ENCODE measurements at places on chromosomes 2 and 18.

GRCh38 chr2:176753752-176754474, 458.7 kb upstream of the HNRNPA3 start:
- DNase-seq = no peak

DNA sequence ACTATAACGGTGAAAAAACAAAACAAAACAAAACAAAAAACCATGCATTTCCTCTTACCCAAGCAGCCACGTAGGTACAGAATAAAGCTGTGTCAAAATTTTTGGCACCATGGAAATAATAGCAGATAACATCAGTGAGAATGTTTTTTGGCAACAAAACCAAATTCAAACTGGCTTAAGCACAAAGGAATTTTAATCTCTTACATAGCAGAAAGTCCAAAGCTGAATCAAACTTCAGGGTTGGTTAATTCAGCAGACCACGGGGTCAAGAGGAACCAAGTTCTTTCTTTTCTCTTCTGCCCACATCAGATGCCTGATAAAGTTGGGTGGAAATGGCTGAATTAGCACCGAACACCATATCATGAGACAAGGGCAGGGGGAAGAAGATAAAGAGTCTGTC, 129.5 kb downstream of the PAX3 start:
- DNase-seq = no peak

DNA sequence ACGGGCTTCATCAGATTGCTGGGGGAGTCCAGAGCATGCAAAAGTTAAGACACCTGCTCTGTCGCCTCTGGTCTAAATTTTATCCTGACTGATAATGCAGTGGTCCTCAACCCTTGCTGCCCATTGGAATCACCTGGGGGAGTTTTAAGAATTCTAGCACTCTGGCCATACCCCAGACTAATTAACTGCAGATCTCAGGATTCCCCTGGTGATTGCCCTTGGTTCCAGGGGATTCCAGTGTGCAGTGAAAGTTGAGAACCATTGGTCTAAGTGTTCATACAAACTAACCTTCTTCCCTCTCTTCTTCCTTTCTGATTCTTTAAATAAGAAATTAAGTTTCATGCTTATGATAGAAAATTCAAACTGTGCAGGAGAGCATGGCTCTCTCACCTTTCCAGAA, 105.7 kb upstream of the MGAT5 start:
- DNase-seq = no peak

GRCh38 chr18:55189972-55190371, 230.7 kb upstream of the CCDC68 start:
- DNase-seq = peak; percentile 49

DNA sequence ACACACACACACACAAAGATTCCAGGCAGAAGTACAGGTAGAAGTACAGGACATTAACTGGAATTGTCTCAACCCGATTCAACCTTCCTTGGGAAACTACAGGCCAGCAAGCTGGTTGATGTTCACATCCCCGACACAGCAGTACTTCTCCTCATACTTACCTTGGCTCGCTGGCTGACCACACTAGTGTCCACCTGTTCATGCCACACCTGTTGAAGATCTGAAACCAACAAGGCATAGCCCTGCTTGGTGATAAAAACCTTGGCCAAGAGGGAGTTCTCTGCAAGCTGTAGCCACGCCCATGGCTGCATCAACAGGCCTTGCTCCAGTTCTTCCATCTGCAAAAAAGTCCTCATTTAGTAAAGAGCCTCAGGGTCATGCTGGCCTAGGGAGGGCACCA, 2.6 kb downstream of the NHEJ1 start:
- DNase-seq = no peak

GRCh38 chr2:178385595-178386148, 65.3 kb downstream of the PRKRA start:
- no peak for DNase-seq

GRCh38 chr2:68432696-68433658, 34.1 kb downstream of the FBXO48 start:
- DNase-seq = no peak

GRCh38 chr2:8141780-8142179, 540.1 kb upstream of the ID2 start:
- no peak for DNase-seq

GRCh38 chr18:57008001-57008686, 138.7 kb upstream of the BOD1L2 start:
- DNase-seq = no peak

DNA sequence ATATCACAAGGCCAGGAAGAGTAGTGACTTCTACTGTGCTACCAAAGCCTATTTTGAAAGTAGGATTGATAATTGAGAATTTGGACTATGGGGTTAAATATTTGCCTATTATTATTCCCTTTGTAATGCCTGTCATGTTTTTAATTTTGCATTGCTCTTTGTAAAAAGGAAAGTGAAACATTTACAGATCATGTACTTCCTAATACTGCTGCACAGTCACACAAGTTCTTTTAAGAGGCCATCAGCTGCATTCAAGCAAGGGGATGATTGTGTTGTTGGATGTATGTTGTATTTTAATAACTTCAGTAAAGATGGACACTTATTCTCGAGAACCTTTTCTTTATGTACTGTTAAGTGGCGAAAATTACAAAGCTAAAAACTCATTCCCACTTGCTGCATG, 70.1 kb downstream of the PLEKHA3 start:
- no peak for DNase-seq

- no peak for DNase-seq
Measured at GRCh38 chr2:170446078-170446477, 268.1 kb downstream of the MYO3B start.

GRCh38 chr2:196902828-196903227, 23.7 kb downstream of the PGAP1 start:
- no peak for DNase-seq

DNA sequence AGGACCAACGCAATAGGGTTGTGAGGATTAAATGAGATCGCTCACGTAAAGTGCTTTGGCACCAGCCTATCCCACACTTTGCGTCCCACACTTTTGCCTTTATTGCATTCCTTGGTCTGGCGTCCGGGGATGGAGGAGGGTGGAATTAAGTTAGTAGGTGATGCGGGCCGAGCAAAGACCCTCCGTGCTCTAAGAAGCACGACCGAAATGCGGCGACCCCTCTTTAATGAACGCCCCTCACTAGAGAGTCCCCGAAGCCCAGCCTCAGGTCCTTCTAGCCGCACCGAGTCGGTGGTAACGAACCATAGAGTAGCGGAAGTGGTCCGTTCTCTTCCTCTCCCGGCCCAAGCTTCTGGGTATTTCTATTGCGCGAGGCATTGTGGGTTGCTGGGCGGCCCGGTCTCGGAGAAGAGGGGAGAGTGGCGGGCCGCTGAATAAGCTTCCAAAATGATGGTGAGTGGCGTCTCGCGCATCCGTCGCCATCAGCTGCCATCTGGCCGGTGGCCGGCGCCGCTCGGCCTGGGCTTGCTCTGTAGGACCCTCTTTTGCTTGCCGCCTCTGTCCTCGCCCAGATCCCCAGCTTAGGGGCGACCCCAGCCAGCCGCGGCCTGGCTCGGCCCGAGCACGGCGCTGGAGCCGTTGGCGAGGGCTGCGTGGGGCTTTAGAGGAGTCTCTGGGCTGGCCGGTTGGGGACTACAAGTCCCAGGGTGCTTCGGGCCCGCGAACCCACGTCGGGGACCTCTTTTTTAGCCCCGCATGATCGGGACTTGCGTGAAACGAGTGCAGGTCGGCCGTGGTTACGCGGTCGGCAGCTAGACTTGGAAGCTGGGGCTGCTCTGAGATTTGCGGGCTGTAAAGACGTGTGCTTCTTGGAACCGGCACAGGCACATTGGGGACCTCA, at the start of gene CCT7:
TSS of gene CCT7 (plus strand) at position 377 of the 901 bp plus-strand sequence. CDS start at position 448, 71 bp downstream.
- DNase-seq = peak; percentile 89

DNA sequence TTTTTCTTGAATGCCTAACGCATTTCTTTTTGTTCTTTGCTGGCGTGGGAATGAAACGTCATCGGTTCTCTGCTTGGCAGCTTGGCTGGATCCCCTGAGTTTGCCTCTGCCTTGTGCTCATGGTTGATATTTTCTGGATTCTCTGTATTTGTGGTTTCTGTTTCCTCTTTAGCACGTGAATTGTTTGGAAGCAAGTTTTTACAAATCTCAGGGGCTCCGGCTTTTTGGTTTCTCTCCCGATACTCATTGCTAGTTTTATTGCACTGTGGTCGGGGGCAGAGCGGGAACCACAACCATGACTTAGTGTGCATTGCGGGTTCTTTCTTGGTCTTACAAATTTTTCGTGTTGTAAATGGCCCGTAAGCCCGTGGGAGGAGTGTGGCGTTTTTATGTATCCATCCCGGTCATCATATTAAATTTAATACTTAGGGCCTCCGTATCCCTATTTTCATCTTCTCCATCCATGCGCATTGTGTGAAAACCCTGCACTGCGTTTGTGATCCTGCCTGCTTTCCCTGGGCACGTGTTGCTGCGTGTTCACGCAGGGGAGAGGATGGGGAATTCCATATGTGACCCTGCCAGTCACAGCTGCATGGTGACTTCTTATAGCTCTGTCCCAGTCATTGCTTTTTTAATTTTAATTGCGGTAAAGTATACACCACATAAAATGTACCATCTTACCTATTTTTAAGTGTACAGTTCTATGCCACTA, 9.4 kb downstream of the RAMP1 start:
- no peak for DNase-seq

DNA sequence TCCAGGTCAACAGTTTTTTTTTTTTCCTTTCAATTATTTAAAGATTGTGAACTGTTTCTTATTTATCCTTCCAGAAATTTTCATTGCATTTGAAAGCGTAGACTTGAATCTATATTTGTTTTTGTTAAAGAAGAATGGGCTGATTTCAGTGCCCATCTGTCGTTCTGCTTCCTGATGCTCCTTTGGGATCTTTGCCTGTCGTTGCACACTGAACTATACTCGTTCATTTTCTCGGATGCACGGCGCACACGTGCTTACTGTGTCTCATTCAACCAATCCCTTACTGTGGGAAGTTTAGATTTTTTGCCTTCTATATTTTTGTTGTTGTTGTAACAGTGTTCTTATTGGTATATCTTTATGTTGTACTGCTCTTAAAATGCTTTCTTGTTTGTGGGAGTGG, 149.7 kb downstream of the VAPA start:
- no peak for DNase-seq

- DNase-seq = peak; percentile 52
Measured at GRCh38 chr2:230905448-230906421, 19.3 kb downstream of the GPR55 start.

- peak; percentile 52 for DNase-seq
Measured at GRCh38 chr2:64727843-64728463, 74.2 kb upstream of the SERTAD2 start.

DNA sequence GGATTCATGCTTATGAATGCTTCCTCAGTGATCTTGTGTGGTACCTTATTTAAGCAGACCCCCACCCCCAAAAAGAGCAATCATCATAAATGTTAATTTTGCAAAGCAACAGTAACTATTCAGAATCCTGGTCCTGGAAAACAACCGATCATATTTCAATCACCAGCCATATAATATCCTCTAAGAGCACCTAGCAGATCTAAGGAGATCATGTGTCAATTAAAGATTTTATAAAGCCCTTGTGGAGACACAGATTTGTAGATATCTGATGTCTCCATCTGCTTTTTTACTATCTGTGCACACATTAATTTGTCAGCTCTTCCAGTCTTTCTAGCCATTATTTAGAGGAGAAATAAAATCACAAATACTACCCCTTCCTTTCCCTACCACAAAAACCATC, 423.7 kb downstream of the TGIF1 start:
- no peak for DNase-seq

DNA sequence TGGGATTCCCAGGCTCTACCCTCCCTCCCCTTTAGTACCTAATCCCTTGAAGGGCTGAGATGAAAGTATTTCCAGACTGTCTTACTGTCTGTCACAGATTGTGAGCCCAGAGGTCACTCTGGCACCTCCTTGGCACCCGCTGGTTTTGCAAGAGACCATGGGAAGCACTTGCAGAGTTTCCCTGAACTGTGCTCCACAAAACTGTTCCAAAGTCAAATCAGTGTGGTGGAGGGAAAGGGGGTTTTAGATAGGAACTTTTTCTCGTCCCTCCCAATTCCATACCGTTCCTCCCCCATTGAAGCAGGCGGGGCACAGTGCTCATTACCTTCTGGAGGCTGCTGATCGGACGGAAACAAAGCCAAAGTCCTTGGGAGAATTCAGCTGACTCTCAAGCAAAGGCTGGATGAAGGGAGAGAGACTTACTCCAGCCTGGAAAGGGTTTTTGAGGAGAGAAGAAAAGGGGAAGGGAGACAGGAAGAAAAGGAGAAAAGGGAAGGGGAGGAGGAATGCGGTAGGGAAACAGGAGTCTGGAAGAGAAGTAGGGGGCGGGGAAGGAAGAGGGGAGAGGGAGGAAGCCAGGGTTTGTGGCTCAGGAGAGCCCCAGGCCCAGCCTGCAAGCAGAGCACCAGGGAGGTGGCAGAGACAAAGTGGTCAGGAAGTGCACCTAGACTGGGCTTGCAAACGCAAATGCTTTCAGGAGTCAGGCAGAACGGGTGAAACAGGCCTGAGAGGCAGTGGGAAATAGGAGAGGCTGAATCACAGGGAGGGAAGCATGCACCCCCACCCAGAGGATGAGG, 88.4 kb upstream of the SP3 start:
- no peak for DNase-seq

DNA sequence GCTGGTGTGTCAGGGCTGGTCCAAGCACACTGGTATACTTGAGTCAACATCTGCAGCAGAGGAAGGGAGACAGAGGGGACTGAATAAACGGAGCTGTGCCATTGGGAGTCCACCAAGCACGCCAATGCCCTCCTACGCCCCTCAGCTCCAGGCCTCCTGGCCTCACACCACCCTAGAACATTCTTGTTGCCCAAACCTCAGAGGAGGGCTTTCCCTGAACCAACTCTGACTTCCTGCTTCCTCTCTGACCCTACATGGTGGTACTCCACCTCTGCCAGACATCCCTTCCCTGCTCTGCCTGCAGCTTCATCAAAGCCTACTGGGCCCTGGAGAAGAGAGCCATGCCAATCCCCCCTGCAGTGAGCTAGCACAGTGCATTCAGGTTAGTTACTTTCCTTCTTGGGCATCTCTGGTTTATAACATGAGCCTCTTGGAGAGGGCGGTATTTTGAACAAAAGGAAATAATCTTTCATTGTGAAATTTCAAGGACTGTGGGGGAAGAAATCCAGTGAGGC, 54.4 kb downstream of the ZBTB7C start:
- no peak for DNase-seq

DNA sequence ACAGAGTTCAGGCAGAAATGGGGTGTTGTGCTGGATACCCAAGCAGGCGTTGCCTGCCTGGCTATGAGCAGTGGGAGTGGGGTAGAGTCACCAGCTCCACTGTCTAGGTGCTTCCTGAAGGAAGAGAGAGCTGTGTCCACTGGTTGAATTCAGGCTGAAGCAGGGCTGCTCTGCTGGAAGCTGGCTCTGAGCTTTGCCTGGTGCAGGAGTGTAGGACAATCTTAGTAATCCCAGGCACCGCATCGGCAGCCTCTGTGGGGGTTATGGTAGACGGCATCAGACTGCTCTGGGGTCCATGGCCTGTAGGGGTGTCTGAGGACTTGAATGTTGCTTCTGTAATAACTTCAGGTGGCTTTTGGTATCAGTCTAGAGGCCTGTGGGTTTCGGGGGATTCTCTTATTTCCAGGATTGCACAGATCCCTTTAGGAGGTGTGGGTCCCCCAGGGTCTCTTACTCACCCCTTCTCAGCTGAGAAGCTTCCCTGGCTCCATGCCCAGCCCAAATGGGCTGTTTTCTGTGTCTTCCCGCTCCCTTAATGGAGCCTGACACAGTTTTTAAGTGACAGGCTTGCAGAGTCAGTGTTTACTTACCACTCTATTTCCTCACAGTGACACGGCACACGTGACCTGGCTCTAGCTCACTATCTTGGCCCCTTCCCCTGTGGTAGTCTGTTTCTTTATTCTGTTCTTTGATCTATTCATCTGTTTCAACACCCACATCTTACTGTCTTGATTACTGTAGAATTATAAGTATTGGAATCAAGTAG, 644.3 kb downstream of the CBLN2 start:
- DNase-seq = no peak
